ENCODE measurements at places on chromosomes 2 and 18.

DNA sequence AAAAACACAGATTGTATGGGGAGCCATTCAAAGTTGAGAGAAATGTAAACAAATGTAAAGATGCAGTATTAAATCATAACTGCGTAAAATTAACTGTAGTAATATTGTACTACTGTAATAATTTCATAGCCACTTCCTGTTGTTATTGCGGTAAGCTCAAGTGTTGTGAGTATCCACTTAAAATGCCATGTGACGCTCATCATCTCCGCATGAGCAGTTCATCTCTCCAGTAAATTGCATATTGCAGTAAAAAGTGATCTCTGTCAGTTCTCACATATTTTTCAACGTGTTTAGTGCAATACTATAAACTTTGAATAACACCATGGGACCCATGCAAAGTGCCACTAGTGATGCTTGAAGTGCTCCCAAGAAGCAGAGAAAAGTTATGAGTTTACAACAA, 41.8 kb upstream of the SP3 start:
- H3K27ac ChIP-seq, result no peak overlapping the region
- DNase-seq, result no peak
- peaks cover 11% of the 10 kb centered on the region for H3K27me3 ChIP-seq
- no peaks in the 10 kb centered on the region for H3K36me3 ChIP-seq
- peaks cover 8% of the 10 kb centered on the region for H3K4me1 ChIP-seq
- H3K4me3 ChIP-seq, result no peak overlapping the region

DNA sequence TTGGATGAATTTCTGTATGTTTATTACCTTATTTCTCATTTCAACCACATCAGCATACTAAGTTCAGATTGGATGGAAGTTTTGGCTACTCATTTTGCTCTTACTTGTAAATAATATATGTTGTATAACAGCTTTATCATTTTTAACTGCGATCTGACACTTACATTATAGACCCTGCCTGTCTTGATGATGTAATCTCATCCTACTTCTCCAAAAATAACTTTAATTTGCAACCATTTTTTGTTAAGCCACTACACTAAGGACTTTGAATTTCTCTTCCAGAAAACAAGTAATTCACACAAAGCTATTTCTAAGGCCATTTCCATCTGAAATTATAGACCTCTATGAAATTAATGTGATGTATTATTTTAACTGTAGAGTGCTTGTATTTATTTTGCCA, 240.7 kb downstream of the WDR7 start:
- H3K4me3 ChIP-seq, result no peak overlapping the region
- H3K27ac ChIP-seq, result no peak overlapping the region
- no peaks in the 10 kb centered on the region for H3K36me3 ChIP-seq
- H3K4me1 ChIP-seq, result no peaks in the 10 kb centered on the region

- no peak overlapping the region for H3K27ac ChIP-seq
- H3K36me3 ChIP-seq, result no peaks in the 10 kb centered on the region
- no peak overlapping the region for H3K4me3 ChIP-seq
- DNase-seq, result no peak
- H3K4me1 ChIP-seq, result no peaks in the 10 kb centered on the region
Observed at GRCh38 chr18:35939138-35939537, 33.3 kb upstream of the RMP24 start.

GRCh38 chr2:229575569-229576315, 138.6 kb downstream of the DNER start:
- no peaks in the 10 kb centered on the region for H3K36me3 ChIP-seq
- no peak overlapping the region for H3K4me3 ChIP-seq
- H3K4me1 ChIP-seq, result no peaks in the 10 kb centered on the region
- H3K27ac ChIP-seq, result no peak overlapping the region
- peaks cover 20% of the 10 kb centered on the region for H3K27me3 ChIP-seq

DNA sequence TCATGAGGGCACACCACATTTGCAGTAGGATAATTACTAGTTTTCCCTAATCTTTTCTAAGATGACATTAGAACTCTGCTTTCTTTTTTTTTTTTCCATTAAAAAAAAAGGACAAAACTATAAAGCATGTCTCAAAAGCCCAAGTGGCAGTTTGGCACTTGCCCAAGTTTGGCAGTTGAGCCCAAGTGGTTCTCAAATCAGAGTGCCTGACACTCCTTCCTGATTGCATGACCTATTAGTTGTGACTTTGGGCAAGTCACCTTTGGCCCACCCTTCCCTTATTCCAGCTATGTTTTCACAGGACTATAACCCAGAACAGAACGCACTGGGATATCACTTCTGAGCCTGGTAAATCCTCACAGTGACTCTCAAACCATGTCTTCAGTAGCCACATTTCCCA, 273.0 kb downstream of the CCDC85A start:
- no peak overlapping the region for H3K4me3 ChIP-seq
- DNase-seq, result no peak
- no peaks in the 10 kb centered on the region for H3K36me3 ChIP-seq
- H3K27ac ChIP-seq, result no peak overlapping the region
- no peaks in the 10 kb centered on the region for H3K27me3 ChIP-seq

DNA sequence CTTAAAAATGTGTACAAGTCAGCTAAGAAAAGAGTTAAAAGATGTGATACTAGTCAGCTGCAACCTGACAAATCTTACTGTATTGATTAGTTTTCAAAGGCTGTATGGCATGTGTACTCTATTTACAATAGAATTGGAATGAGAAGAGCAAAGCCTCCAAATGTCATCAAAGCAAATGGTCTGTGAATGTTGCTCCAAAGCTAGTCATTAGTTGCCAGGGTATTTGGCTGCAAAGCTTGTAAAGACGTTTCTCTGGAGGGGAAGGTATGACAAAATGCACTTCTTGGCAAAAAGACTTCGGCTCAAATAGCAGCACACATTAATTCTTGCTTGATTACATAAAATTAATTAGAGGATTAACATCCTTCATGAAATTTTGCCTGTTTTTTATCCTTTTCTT, 59.3 kb downstream of the ETAA1 start:
- no peak overlapping the region for H3K4me3 ChIP-seq
- H3K4me1 ChIP-seq, result no peaks in the 10 kb centered on the region
- no peak overlapping the region for H3K27ac ChIP-seq
- peaks cover 12% of the 10 kb centered on the region for H3K27me3 ChIP-seq
- no peak for DNase-seq
- no peaks in the 10 kb centered on the region for H3K36me3 ChIP-seq

DNA sequence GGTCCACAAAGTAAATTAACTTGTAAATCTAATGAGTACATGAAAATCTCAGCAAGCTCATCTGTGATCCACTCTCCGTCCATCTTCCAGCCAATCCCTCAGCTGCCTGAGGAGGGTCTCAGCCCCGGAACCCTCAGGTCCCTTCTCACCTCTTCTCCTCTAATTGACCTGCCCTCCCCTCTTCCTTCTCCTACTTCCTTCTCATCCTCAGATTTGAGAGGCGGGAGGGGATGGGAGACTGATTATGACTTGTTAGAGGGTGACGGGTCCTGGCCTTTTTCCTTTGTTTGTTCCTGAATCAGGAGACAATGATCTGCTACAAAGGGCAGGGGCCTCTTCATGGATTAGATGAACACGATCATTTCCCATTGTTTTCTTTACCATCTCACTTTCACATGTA, 80.1 kb downstream of the CYBRD1 start:
- H3K4me3 ChIP-seq, result no peak overlapping the region
- peaks cover 4% of the 10 kb centered on the region for H3K27me3 ChIP-seq
- H3K4me1 ChIP-seq, result no peaks in the 10 kb centered on the region
- no peaks in the 10 kb centered on the region for H3K36me3 ChIP-seq

DNA sequence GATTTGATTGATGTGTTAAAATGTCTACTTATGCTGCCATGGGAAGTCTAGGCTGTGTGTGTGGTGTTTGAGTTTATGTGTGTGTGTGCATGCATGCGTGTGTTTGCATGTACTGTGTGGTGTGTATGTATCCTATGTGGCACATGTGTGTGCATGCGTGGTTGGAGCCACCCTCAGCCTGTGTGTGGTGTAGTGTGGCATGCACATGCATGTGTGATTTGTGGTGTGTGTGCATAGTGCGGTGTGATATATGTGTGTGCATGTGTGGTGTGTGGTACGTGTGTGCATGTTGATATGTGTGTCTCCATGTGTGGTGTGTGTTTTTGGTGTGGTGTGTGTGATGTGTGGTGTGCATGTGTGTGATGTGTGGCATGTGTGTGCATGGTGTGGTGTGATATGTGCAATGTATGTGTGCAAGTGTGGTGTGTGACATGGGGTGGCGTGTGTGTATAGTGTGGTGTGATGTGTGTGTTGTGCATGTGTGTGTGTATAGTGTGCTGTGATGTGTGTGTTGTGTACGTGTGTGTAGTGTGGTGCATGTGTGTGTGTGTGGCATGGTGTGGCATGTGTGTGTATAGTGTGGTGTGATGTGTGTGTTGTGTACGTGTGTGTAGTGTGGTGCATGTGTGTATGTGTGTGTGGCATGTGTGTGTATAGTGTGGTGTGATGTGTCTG, 66.6 kb upstream of the HDAC4 start:
- no peak for DNase-seq
- no peak overlapping the region for H3K4me3 ChIP-seq
- no peak overlapping the region for H3K27ac ChIP-seq
- no peaks in the 10 kb centered on the region for H3K36me3 ChIP-seq

GRCh38 chr2:235713189-235713588, 219.3 kb downstream of the AGAP1 start:
- H3K36me3 ChIP-seq, result no peaks in the 10 kb centered on the region
- H3K4me3 ChIP-seq, result no peak overlapping the region
- peaks cover 2% of the 10 kb centered on the region for H3K27me3 ChIP-seq
- DNase-seq, result no peak
- no peaks in the 10 kb centered on the region for H3K4me1 ChIP-seq

DNA sequence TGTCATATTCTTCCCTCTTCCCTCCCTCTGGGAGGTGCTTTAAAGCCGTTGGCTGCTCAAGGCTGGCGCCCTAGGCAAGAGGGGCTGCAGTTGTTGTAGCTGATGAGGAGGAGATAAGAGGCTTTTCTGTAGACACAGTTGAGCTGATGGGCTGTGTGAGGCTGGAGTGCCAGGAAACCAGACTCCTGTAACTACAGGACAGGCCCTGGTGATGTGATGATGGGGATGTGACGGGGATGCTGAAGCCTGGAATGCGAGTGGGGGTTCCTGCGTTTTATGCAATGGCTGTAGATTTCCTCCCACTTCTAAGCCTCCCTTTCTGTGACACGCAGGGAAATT, 5.7 kb upstream of the EFR3B start:
- peaks cover 5% of the 10 kb centered on the region for H3K27me3 ChIP-seq
- DNase-seq, result no peak
- H3K4me3 ChIP-seq, result no peak overlapping the region
- H3K4me1 ChIP-seq, result peaks cover under 1% of the 10 kb centered on the region
